SHP77 (cell line): ENCODE measurements at places on chromosomes 2 and 18.

- DNase-seq: no peak
These were observed at the start of gene REG1B for GRCh38 chr2:79087785-79088364. Gene REG1B (minus strand): TSS chr2:79087993. CDS start chr2:79087612, 381 bp downstream.

GRCh38 chr18:80188643-80189530, 58.4 kb downstream of the PARD6G start:
- no peak for DNase-seq

GRCh38 chr2:201276511-201276910, 16.2 kb downstream of the CASP8 start:
- no peak for DNase-seq

GRCh38 chr2:230915319-230915718, 9.7 kb downstream of the GPR55 start:
- no peak for DNase-seq

DNA sequence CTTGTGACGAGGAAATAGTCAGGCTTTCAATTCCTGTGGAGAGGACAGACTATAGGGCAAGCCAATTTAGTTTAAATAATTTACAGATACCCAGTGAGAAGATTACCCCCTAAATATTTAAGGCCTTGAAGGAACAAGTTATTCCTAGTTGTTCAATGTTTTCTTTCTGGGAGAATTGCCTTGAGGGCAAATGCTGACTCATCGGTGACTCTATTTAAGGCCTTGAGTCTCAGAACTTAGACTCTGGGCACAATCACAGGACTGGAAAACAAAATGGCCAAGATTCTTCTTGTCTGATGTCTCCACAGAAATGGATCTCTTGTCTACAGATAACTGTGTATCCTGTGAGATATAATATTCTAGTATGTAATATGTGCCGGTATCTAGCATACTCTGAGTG, 467.1 kb downstream of the SUCLG1 start:
- no peak for DNase-seq

DNA sequence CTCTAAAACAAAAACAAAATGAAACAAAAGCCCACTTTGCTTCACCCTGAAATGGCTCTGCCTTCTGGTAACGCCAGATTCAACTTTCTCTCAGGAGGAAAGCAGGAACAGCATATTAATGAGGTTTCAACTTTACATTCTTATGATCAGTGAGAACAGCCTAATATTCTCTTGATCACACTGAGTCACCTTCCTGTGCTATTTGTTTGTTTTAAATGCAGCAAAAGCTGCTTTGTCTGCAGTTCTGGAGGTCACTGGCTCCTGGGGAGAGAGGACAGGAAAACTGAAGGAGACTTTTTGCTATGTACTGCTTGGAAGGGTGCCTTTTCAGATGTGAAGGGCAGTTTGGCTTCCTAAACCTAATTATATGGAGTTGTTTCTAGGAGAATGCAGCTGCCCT, 48.1 kb downstream of the MAIP1 start:
- no peak for DNase-seq

GRCh38 chr18:77098538-77099174, 33.9 kb downstream of the MBP start:
- no peak for DNase-seq

GRCh38 chr2:189086710-189087109, 92.9 kb downstream of the COL5A2 start:
- DNase-seq: no peak
